ENCODE measurements at places on chromosomes 11 and 22.

GRCh38 chr11:86743223-86744118 lies 56.9 kb upstream of the PRSS23 start:
- no peak for DNase-seq

- no peak for DNase-seq
Observed at GRCh38 chr11:30329150-30329940, 6.4 kb downstream of the ARL14EP start.

DNA sequence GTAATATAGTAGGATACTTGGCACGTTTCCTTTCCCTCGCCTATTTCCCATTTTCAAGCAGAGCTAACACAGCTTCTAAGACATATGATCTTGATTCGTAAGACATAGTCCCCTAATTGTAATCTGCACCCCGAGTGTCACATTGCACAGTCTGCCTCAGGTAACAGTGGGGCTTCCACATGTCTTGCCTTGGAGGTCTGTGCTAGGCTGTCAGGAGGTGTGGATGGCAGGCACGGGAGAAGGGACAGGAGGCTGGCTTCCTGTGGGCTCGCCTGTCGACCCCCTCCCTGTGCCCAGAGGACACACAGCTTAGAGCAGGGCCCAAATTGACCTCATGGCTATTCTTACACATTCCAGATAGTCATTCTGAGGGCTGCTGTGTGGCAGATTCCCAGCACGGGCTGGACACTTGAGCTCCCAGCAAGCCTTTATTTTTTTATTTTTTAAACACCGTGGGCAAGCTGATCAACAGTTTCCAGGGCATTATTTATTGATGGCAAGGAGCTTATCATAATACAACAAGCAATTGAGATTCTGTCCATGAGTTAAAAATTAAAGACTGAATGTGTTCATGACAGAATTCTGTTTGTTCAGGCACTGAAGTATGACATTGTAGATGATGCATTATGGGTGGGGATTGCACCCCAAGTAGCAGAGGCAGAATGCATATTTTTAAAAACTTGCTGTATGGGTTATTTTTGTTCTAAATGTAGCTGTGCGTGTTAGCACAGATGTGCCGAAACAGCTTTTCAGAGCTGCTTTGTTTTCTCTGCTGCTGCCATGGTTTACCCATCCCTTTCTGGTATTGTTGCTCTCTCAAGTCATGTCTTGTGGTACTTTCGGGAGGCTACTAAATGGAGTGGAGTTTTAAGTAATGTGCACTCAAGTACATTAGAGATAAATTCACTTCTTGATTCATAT lies 113.0 kb downstream of the ATXN10 start:
- DNase-seq: no peak

DNA sequence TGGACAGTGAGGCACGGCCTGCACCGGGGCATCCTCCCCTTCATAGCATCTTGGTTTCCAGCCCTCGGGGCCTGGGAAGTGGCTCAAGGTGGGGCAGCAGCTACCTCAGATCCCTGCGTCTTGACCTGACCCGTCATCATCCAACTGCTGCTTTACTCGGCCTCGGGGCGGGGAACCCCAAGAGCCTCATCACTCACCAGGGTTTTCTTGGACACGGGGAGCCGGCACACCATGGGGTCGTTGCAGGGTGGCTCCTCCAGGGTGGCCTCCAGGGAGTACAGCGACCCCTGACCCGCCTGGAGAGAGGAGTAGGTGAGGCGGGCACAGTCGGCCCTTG lies 651 bp downstream of the CTSF start:
- no peak for DNase-seq

GRCh38 chr11:44764583-44764982 lies 37.8 kb downstream of the TSPAN18 start:
- no peak for DNase-seq

- DNase-seq: no peak
Observed at GRCh38 chr11:115222218-115222862, 281.9 kb downstream of the CADM1 start.

DNA sequence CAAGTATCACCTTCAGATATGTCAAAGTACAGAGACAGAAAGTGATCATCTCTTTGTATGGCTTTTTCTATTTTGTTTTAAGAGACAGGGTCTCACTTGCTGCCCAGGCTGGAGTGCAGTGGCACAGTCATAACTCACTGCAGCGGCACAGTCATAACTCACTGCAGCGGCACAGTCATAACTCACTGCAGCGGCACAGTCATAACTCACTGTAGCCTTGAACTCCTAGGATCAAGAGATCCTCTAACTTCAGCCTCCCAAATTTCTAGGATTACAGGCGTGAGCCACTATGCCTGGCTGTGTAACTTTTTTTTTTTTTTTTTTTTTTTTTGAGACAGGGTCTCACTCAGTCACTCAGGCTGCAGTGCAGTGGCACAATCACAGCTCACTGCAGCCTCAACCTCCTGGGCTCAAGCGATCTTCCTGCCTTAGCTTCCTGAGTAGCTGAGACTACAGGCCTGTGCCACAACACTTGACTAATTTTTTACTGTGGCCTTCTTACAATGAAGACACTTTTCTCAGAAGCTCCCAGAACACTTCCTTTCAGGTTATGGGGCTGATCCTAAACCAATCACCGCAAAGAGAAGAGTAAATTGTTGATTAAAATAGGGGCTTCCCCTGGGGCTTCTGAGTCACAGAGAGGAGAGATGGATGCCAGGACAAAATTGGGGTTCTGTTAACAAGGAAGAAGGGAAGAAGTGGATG lies 9.0 kb upstream of the HIKESHI start:
- no peak for DNase-seq

GRCh38 chr11:110862407-110862806 lies 150.2 kb upstream of the ARHGAP20 start:
- no peak for DNase-seq

GRCh38 chr11:20008871-20009644 lies 151.2 kb downstream of the DBX1 start:
- no peak for DNase-seq

DNA sequence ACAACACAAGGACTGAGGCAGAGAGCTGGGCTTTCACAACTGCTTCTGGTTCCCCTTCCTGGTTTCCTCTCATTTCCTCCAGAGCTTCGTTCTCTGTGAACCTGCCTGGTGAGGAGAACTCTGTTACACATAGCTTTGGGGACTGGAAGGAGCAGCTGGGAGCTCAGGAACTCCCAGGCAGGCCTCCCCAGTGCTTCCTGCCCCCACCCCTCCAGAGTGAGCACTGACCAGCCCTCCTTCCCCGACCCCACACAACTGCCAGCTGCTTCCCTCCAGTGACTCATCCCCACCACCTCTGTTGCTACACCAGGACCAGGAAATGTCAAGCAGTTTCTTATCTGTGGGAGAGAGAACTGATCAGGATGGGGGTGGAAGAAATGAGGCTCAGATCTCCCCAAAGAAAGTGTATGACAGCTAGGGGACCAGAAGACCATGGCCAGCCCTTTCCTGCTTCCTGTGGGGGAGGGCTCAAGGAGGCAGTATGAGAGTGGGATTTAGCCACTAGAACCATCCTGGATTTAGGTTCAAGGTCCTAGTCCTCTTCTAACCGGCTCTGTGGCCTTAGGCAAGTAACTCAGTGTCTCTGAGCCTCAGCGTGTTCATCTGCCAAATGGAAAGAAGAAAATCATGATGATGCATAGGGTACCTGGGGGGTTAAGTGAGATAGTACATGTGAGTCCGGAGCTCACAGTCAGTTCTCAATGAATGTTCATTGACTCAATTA lies 4.5 kb upstream of the TP53I11 start:
- DNase-seq: no peak

DNA sequence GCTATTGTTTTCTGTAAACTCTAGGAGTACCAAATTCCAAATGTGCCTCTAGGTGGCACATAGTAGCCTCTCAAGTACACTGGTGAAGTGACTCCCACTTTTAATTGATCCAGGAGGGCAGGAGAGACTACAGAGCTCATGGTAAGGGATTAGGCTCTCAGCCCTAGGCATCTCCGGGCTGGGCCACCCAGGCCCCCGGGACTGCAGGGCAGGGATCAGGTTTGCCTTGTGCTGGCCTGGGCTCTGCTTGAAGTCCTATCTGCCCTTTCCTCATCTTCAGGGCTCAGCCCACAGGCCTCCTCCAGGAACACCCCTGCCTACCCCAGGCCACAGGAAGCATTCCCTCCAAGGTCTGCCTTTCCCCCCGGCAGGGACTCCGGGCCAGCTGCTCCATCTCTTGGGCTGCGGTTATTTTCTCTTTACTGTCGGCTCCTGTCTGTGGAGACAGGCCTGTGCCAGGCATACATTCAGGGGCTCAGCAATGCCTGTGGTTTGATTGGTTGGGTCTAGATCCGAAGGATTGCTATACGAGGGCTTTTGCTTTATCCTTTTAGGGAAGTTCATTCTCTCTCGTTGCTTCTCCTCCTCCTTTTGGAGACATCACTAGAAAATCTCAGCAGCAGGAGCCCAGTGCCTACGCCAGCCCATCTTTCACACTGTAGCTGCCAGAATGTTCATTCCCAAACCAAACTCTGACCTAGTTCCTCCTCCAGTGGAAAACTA lies 32.8 kb downstream of the PARVA start:
- peak; percentile 87 for DNase-seq

Data from C1 segment of cervical spinal cord (tissue), 14 donors.